HFFc6 (cell line): ENCODE measurements at places on chromosomes 5 and 9.

DNA sequence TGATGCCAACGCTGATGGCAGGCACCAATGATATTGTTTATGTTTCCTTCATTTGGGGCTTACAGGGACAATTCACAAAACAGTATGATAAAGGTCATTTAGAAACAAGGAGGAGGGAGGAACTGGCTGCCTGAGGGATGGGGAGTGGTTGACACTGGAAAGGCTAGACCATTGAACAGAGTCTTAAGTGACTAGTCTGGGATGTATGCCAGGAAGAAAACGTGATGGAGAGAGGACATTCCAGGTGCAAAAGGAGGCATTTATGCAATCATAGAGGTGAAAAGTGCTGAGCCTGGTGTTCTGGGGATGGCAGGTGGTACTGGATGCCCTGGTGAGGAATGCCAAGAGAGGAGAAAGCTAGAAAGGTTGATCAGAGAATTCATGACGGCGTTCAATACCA lies 153.4 kb downstream of the ZNF462 start:
- no peak for DNase-seq
- H3K27ac ChIP-seq, result no peak overlapping the region
- H3K27me3 ChIP-seq, result peaks cover 11% of the 10 kb centered on the region
- H3K4me1 ChIP-seq, result peaks cover 28% of the 10 kb centered on the region

- no peaks in the 10 kb centered on the region; the same call in 1 of the 2 replicates for H3K4me1 ChIP-seq
- H3K27me3 ChIP-seq, result no peaks in the 10 kb centered on the region; the same call in 1 of the 2 replicates
- no peak for DNase-seq
- H3K4me3 ChIP-seq, result no peak overlapping the region
- no peaks in the 10 kb centered on the region for H3K36me3 ChIP-seq
These were observed 19.7 kb downstream of the C6 start for GRCh38 chr5:41193456-41194205.

DNA sequence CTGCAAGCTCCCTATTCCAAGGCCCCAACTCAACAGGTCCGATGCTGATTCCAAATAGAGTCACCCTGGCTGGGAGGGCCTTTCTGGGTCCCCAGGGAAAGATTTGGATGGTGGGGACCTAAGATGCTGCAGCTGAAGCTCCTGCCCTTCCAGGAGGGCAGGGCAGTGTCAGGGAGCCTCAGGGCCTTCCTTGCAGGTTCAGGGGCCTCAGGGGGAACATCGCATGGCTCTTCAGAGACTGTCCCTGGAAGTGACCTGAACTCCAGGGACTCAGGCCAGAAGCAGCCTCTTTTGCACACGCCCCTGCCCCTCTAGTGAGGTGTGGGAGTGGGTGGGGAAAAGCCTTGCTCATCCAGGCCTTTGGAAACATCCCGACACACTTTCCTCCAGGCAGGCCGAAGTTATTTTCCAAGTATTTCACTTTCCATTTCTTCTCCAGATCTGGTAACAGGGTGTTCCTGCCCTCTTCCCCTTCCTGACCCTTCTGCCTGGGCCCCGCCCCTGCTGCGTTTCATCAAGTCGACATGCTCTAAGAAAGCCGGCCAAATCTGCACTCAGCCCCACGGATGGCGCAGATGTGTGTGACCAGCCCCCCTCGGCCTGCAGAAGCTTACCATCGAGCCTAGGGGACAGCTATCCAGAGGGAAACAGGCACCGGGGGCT lies 159.5 kb downstream of the FGF18 start:
- DNase-seq, result no peak
- no peak overlapping the region for H3K4me3 ChIP-seq
- H3K27me3 ChIP-seq, result peaks cover 32% of the 10 kb centered on the region

- no peak for DNase-seq
- peak overlapping the region; percentile 42; the same call in 1 of the 2 replicates for H3K4me3 ChIP-seq
- peaks cover 40% of the 10 kb centered on the region for H3K4me1 ChIP-seq
- no peaks in the 10 kb centered on the region for H3K27me3 ChIP-seq
- H3K36me3 ChIP-seq, result no peaks in the 10 kb centered on the region
These were observed 18.3 kb downstream of the RFX3 start for GRCh38 chr9:3507395-3508077.

GRCh38 chr5:135476615-135477581 lies 24.7 kb upstream of the TIFAB start:
- no peaks in the 10 kb centered on the region for H3K36me3 ChIP-seq
- peaks cover 36% of the 10 kb centered on the region for H3K27me3 ChIP-seq
- H3K4me3 ChIP-seq, result no peak overlapping the region
- H3K4me1 ChIP-seq, result no peaks in the 10 kb centered on the region

DNA sequence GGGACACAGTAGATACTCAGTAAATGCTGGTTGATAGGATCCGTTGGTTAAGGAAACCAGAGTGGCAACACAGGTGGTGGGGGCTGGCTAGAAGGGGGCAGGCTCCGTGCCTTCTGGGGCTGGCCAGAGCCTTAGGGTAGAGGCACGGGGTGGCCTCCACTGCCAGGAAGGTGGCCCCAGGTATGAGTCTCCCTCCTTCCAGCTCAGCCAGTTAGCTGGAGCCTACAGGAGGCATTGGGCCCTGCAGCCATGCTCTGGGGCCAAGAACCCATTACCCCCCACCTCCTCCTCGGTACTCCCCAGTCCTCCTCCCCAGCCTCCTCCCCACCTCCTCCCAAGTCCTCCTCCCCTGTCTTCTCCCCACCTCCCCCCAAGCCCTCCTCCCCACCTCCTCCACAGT lies 27.7 kb downstream of the CXXC5 start:
- no peak overlapping the region for H3K4me3 ChIP-seq
- peaks cover 26% of the 10 kb centered on the region for H3K4me1 ChIP-seq
- H3K36me3 ChIP-seq, result no peaks in the 10 kb centered on the region
- H3K27ac ChIP-seq, result no peak overlapping the region

GRCh38 chr5:94021246-94021645 lies 279.8 kb upstream of the POU5F2 start:
- H3K27ac ChIP-seq, result peak overlapping the region; percentile 47
- peaks cover 2% of the 10 kb centered on the region; the same call in 1 of the 2 replicates for H3K27me3 ChIP-seq
- DNase-seq, result peak; percentile 37

DNA sequence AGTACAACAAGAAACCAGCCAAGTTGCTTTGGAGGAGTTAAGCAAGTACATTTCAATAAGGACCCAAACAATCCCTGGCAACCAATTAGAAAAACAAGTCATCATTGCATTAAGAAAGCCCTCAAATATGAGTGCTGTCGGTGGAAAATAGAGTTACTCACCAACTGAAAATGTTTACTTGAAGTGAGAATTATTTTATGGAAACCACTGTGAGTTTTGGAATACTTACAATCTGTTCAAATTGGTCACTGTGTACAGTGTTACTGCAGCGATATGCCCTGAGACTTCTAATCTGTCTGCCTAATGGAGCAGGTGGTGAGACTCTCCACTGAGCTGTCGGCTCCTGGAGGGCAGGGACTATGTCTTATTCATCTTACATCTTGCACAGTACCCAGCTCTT lies 1073.2 kb upstream of the DMAC1 start:
- no peak overlapping the region for H3K4me3 ChIP-seq
- DNase-seq, result no peak
- peaks cover 6% of the 10 kb centered on the region; the same call in 1 of the 2 replicates for H3K36me3 ChIP-seq
- no peaks in the 10 kb centered on the region for H3K27me3 ChIP-seq

DNA sequence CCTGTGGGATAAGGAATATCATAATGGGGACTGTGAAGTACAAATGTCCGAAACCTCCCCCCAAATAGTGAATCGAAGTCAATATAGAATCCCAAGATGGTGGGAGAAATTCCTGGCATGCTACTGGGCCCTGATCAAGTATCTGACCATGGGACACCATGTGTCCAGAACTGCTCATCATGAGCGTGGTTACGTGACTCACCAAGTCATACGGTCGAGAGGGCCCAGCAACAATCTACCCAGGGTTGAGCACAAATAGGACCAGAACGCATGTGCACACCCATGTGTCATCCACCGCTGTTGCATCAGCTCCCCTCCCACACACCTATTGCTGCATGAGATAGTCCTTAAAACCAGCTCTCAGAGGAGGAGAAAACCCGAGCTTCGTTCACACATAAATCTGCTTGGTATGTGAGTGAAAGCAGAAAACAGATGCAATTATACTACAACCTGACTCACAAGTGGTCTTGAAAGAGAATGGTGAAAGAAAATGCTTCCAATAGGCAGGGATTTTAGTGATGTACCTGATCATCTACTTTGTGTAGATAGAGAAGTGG lies 353.2 kb downstream of the CWC27 start:
- peak overlapping the region; percentile 67 for H3K27ac ChIP-seq
- no peaks in the 10 kb centered on the region; the same call in none of the 2 replicates for H3K27me3 ChIP-seq
- peak; percentile 75 for DNase-seq
- peaks cover 17% of the 10 kb centered on the region for H3K36me3 ChIP-seq

DNA sequence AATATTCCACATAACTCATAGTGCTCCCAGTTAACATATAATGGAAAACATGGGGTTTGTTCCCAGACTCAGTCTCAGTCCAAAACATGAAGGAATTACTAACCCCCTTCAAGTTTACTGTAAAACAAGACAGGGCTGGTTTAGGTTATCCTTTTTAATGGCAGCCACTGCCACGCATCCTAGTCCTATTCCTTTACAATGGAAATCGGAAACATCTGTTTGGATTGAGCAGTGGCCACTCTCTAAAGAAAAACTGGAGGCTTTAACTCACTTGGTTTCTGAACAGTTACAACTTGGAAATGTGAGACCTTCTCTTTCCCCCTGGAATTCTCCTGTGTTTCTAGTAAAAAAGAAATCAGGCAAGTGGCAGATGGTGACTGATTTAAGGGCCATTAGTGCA lies 609.9 kb upstream of the ACO1 start:
- DNase-seq, result no peak
- H3K27me3 ChIP-seq, result no peaks in the 10 kb centered on the region
- no peaks in the 10 kb centered on the region for H3K4me1 ChIP-seq
- H3K27ac ChIP-seq, result no peak overlapping the region

DNA sequence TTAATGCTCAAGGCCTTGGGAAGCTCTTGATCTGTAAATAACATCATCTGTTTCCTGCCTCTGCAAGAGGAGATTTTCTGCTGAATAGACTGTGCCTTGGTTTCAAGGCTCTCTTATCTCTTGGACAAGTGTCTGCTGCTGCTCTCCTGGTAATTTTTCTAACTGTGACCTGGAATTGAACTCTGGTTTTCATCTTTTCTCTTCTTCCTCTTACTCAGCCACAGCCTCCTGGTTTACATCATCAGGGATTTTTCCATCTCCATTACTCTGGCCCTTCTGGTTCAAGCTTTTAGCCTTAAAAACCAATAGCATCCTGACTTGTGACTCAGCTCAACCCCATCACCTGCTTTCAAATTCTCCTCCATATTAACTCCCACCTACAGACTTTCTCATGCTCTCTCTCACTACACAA lies 49.6 kb upstream of the ITGA1 start:
- H3K4me3 ChIP-seq, result no peak overlapping the region
- no peak overlapping the region for H3K27ac ChIP-seq
- DNase-seq, result peak; percentile 5
- H3K36me3 ChIP-seq, result no peaks in the 10 kb centered on the region
- no peaks in the 10 kb centered on the region for H3K27me3 ChIP-seq

DNA sequence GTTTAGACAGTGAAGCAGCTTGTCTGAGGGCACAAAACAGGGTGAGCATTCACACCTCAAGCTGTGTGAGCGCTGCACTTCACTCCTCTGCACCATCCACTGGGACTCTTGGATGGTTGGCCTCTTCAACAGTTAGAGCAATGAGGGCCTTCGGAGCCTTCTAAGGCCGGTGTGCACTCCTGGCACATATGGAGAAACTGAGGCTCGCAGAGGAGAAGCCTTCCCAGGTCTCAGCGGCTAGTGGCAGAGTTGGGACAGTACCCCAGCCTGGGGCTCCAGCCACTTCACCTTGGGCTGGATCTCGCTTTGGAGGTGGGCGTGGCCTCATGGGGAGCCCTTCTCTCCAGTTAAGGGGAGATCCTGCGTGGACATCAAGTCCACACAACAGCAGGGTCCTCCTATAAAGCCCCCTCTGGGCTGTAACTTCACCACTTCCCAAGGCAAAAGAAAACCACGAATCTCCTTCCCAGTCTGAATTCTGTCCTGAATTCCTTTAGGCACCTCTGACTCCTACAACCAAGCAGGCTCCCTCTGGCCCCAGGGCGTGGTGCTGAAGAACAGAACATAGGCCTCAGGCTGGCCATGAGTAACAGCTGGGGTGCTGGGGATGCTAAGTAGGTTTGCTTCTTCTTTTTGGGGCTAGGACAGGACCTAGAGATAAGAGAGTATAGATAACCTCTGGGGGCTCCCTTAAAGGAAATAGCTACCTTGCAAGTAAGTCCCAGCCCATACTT lies 30.5 kb upstream of the CSF1R start:
- DNase-seq, result peak; percentile 66
- peaks cover 19% of the 10 kb centered on the region for H3K27me3 ChIP-seq
- H3K27ac ChIP-seq, result peak overlapping the region; percentile 42; the same call in 1 of the 2 replicates
- no peak overlapping the region for H3K4me3 ChIP-seq
- H3K4me1 ChIP-seq, result peaks cover 39% of the 10 kb centered on the region

- no peaks in the 10 kb centered on the region for H3K36me3 ChIP-seq
- peak overlapping the region; percentile 89 for H3K4me3 ChIP-seq
- peaks cover 2% of the 10 kb centered on the region for H3K27me3 ChIP-seq
These were observed 541 bp downstream of the GNPDA1 start for GRCh38 chr5:142012186-142012785.

- H3K27ac ChIP-seq, result no peak overlapping the region
- no peak overlapping the region for H3K4me3 ChIP-seq
- no peak for DNase-seq
- H3K27me3 ChIP-seq, result peaks cover 5% of the 10 kb centered on the region; the same call in 1 of the 2 replicates
These were observed 509 bp downstream of the LVRN start for GRCh38 chr5:115962565-115963402.

- no peak overlapping the region for H3K4me3 ChIP-seq
- peaks cover 4% of the 10 kb centered on the region; the same call in 1 of the 2 replicates for H3K36me3 ChIP-seq
- no peaks in the 10 kb centered on the region for H3K27me3 ChIP-seq
- no peak for DNase-seq
These were observed 156.4 kb upstream of the ADRA1B start for GRCh38 chr5:159759791-159760290.

GRCh38 chr9:89010056-89010455 lies 18.8 kb downstream of the S1PR3 start:
- H3K4me1 ChIP-seq, result peaks cover 9% of the 10 kb centered on the region
- H3K27ac ChIP-seq, result no peak overlapping the region
- no peak for DNase-seq
- H3K4me3 ChIP-seq, result no peak overlapping the region
- H3K36me3 ChIP-seq, result no peaks in the 10 kb centered on the region
- H3K27me3 ChIP-seq, result peaks cover 2% of the 10 kb centered on the region; the same call in 1 of the 2 replicates

GRCh38 chr5:140295414-140295813 lies 7.5 kb downstream of the PFDN1 start:
- peaks cover 21% of the 10 kb centered on the region for H3K36me3 ChIP-seq
- H3K27ac ChIP-seq, result peak overlapping the region; percentile 60
- peaks cover 89% of the 10 kb centered on the region for H3K4me1 ChIP-seq
- DNase-seq, result peak; percentile 94
- peak overlapping the region; percentile 34; the same call in 1 of the 2 replicates for H3K4me3 ChIP-seq

GRCh38 chr9:33146298-33146697 lies 20.8 kb downstream of the B4GALT1 start:
- H3K4me1 ChIP-seq, result peaks cover 78% of the 10 kb centered on the region
- H3K4me3 ChIP-seq, result no peak overlapping the region
- DNase-seq, result no peak
- peaks cover 9% of the 10 kb centered on the region for H3K36me3 ChIP-seq

- no peak overlapping the region for H3K4me3 ChIP-seq
- peaks cover 23% of the 10 kb centered on the region for H3K4me1 ChIP-seq
- no peak overlapping the region for H3K27ac ChIP-seq
- no peak for DNase-seq
- no peaks in the 10 kb centered on the region for H3K36me3 ChIP-seq
- H3K27me3 ChIP-seq, result peaks cover 10% of the 10 kb centered on the region
These were observed 69.6 kb downstream of the GABBR2 start for GRCh38 chr9:98639133-98639532.

- no peaks in the 10 kb centered on the region for H3K4me1 ChIP-seq
- H3K4me3 ChIP-seq, result no peak overlapping the region
- DNase-seq, result no peak
- H3K36me3 ChIP-seq, result no peaks in the 10 kb centered on the region; the same call in 1 of the 2 replicates
- H3K27ac ChIP-seq, result no peak overlapping the region
These were observed 259.4 kb downstream of the TLR4 start for GRCh38 chr9:117963493-117964090.
